ENCODE measurements at places on chromosomes 4 and X.

- DNase-seq = no peak
Observed at GRCh38 chr4:78667764-78668163, 108.4 kb upstream of the BMP2K start.

DNA sequence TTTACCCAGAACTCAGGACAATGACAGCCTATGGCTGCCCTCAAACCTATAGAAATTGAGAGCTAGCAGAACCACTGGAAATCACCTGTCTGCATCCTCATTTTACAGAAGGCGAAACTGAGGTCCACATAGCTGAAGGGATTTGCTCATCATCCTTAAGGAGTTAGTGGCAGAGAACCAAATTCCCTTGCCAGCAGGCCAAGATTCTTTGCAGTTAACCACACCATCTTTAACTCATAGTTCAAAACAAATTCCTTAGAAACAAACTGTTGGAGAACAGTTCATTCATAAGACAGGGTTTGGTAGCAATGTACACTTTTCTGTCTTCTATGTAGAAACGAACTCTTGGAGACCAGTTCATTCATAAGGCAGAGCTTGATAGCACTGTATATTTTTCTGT, 37.9 kb upstream of the RAP2C start:
- DNase-seq = no peak

DNA sequence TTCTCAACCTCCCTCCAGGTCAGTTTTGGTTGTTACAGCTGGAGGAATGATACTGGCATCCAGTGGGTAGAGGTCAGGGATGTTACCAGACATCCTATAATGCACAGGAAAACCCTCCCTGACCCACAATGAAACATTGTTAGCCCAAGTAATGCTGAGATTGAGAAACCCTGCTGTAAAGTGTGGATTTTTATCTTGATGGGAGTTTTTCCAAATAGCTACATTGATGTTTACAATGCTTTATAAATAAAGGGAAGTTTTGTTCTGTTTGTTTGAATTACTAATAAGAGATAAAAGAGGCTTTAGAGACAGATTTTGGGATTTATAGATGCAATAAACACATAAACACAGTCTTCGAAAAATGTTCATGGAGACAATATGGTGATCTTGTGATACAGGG, 194.0 kb upstream of the NUDT6 start:
- DNase-seq = no peak

DNA sequence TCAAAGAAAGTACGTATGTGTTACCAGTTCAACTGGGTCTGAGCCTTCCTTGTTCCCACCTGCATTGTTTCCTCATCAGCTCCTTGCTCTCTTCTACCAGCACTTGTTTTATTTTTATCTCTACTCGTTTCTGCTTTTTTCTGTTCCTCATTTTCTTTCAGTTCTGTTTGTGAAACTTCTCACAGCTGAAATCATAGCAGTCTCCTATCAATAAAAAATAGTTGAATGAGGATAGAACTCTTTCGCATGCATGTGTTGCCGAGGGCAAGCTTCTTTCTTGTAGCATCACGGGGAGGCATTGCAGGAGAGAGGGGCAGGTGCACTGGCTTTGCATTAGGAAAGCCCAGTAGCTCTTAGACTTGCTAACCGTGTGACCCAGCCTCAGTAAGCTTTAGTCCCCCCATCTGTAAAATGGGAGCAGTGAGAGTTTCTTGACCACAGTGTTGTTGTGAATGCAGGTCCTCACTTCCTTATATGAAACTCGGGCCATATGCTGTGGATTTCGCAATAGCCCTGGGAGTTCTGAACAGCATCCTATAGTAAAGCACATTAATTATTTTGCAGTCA, 24.7 kb downstream of the OFD1 start:
- DNase-seq = no peak

GRCh38 chr4:87901422-87901992, 68.7 kb downstream of the MEPE start:
- no peak for DNase-seq

- no peak for DNase-seq
Observed at GRCh38 chr4:17324386-17324830, 187.5 kb downstream of the QDPR start.

DNA sequence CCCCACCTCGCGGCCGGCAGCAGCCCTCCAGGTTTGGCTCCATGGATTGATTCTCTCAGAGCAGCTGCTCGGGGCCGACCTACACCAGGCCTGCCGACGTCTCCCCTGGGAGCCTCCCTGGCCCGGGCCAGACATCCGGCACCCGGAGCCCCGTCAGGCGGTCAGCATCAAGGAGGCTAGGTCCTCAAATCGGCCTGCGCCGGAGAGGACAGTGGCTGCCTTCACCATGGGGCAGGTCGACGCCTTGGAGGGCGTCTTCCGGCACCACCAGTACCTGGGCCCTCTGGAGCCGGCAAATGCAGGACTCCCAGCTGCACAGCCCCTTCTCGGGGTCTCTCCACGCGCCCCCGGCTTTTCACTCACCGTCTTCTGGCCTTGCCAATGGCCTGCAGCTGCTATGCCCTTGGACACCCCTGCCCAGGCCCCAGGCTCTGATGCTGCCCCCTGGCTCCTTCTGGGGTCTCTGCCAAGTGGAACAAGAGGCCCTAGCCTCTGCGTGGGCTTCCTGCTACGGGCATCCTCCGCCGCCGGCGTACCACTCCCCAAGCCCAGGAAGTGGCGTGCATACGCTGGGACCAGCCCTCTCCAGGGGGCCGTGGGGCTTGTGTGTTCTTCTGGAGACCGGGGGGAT, 341.8 kb downstream of the MAGEB5 start:
- no peak for DNase-seq

- peak; percentile 76 for DNase-seq
Observed at GRCh38 chrX:107654872-107655761, 26.8 kb downstream of the PRPS1 start.

DNA sequence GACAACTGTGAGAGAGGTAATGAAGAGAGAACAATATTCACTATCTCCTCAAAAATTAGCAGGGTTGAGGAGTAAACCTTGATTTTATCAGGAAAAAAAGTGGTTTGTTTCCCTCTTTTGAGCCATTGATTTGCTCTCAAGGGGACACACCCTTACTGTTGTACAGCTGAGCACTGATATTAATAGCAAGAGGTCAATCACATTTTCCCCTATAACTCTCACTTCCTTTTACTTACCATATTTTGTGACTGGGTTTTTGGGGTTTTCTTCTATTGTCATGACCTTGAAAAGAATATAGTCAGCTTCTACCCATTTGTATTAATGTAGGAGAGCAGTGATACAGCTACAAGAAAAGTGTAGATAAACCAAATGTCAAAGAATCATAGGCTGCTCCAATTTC, 70.2 kb upstream of the LONRF3 start:
- DNase-seq = no peak

DNA sequence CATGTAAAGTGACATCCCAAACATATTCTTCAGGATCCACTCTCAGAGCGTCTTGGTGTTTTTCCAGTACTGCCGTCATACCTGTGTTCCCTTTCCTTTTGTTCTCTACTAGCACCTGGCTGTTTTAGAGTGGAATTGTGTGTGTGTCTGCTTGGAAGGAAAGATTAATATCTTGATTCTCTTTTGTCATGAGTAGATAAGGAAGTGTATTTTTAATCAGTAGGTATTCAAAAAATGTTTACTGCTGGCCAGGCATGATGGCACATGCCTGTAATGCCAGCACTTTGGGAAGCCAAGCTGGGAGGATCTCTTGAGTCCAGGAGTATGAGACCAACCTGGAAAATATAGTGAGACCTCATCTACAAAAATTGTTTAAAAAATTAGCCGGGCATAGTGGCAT, 198.8 kb downstream of the CBR4 start:
- DNase-seq = no peak

- no peak for DNase-seq
Observed at GRCh38 chrX:148517176-148517575, 16.8 kb downstream of the AFF2 start.

All from non-pigmented ciliary epithelial cell (primary cell).